ENCODE measurements at places on chromosomes 4 and X. TPM values are rescaled to one million over a fixed set of nuclear protein-coding genes. Genes with fewer than 3 reads are reported as not detected.

The GLRA2 gene
- total RNA-seq = not detected

The HTR2C gene
- total RNA-seq = not detected

DNA sequence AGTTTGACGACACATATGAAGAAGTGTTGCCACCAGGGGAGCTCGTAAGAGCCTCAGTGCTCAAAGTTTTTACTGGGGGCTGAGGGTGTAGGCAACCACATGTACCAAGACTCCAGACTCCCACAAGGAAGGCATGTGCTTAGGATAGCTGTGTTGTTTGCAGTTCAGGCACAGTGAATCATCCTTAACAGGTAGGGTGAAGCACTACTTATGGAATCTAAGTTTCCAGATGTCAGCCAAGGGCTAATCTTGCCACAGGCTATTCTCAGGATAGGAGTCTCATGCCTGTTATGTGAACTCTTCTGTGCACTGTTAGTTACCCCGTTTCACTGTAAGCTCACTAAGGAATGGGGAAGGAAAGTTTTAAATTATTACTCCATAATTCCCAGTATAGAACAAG, 202.6 kb downstream of the TMA16 start:
- DNase-seq = no peak

GRCh38 chr4:78218260-78218659, 161.1 kb downstream of the FRAS1 start:
- DNase-seq = no peak

- no peak for DNase-seq
Observed at GRCh38 chr4:2750719-2751605, 5.2 kb downstream of the TNIP2 start.

The ARHGAP36 gene
- total RNA-seq = not detected

DNA sequence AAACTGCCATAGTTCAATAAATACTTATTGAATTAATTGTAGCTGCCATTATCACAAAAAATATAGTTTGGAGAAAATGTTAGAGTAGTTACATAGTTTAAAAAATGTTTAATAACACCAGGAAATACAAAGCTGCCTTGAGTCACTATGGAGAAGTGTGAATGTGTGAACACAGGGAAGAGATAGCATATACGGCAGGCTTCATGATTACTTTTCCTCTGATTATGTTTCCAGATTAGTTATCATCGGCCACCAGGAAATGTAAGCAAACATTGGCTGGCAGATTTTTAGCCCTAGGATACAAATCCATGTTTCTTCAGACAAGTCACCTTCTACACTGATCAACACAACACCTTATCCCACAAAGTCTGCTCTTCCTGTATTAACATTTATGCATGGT, 4.4 kb downstream of the PRDM5 start:
- no peak for DNase-seq

DNA sequence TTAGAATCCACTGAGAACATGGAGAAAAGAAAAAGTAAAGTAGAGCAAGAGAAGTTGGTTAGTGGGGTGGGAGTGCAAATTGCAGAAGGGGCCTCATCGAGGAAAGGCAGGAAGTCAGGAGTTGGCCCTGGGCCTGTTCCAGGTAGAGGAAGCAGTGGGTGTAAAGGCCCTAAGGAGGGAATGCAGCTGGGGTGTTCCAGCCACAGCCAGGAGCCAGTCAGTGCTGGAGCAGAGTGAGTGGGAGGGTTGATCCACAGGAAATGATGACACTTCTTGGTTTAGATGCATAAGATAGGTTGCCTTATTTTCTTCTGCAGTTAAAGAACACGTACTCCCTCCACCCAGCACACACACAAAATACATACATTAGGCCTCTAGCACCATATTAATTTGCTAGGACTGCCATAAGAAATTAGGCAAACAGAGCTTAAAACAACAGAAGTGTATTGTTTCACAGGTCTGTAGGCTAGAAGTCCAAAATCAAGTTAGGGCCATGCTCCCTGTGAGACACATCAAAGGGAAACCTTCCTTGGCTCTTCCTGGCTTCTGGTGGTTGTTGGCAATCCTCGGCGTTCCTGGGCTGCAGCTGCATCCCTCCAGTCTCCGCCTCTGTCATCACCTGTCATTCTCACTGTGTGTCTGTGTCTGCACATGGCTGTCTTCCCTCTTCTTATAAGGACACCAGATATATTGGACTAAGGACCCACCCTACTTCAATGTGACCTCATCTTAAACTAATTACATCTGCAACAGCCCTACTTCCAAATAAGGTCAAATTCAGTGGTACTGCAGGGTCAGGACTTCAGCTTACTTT, 205.9 kb downstream of the AASDH start:
- DNase-seq = no peak

DNA sequence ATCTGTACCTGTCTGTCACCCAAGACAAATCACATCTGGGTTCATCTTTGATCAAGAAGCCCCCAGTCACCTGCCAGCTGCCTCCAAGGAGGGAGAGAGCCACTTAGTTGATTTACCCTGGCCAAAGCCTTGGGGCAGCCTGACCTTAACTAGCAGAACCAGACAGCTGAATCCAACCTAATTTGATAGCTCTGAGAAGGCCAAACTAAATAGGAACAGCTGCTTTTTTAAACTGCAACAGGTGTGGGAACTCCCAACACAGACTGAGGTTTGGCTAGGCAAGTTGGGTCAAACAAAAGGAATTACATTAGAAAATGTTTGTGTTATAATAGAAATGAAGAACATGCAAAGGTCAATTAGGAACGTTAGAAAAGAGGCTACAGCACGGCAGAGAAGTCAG, 375.7 kb downstream of the NLGN4X start:
- DNase-seq = no peak

The LRRC66 gene
- total RNA-seq = 0.07 TPM

DNA sequence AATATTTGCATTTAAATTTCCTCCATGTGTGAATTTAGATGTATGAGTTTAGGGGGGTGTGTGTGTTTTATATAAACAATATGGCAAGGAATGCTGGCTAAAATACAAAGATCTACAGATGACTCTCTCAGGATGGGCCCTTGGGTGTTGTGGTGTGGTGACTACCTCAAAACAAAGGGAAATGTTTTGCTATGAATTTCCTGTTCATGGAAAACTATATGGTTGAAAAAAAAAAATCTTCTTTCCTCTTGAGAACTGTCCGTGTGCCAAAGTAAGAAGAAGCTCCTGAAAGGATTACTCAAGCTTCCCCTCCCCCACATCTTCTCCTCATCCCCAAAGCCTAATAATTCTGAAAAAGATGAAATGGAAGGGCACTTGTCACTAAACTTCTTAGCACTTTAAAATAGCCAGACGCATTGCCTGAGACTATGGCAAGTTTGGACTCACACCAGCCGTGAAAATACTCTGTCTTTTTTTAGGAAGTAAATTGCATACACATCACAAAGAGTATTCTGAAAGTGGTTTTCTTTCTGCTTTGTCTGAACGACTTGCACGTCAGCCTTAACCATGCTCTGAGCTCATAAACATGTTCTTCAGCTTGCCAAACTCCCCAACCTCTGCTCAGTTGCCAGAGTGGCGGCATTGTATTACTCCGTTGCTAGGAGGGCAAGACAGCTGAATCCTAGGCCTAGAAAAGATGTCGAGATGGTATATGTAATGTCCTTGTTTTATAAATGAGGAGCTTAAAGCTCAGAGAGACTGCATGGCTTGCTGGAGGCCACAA, 250.4 kb upstream of the JADE1 start:
- no peak for DNase-seq

The SMR3B gene
- total RNA-seq = not detected

GRCh38 chrX:42414057-42414456, 363.9 kb downstream of the PPP1R2C start:
- DNase-seq = no peak

The ODAPH gene
- total RNA-seq = 0.87 TPM

GRCh38 chr4:140116442-140117104, 37.4 kb downstream of the MAML3 start:
- no peak for DNase-seq

- DNase-seq = no peak
Observed at GRCh38 chr4:133136833-133137232, 12.3 kb upstream of the PCDH10 start.

- peak; percentile 61 for DNase-seq
Observed at GRCh38 chr4:111641813-111642579, 503.3 kb upstream of the FAM241A start.

The ADH4 gene
- not detected for total RNA-seq

- no peak for DNase-seq
Observed at GRCh38 chrX:21438792-21439191, 64.6 kb downstream of the CNKSR2 start.

DNA sequence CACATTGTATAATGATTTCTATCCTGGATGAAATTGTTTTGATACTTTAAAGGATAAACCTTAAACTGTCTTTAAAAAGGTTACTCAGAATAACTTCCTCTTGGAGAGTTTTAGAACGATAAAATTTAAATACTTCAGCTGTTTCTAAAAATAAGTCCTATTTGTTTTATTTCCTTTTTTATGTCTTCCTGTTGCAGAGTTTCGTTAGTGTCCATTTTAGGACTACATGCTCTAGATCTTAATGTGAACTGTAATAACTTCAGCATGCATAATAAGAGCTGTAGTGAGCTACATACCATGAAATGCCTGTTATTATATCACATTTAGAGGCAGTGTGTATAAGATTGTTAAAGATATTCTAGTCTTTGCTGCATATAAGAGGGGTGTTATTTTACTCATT, 14.6 kb downstream of the ATP10D start:
- DNase-seq = no peak

- DNase-seq = no peak
Observed at GRCh38 chrX:136647677-136648360, at the start of gene CD40LG. Gene CD40LG, plus strand, starts transcription at chrX:136648158. Its CDS starts 91 bp downstream, at chrX:136648249.

GRCh38 chr4:986879-987623, at the start of gene IDUA:
Gene IDUA, plus strand, starts transcription at chr4:987044. Its CDS starts 41 bp downstream, at chr4:987085.
- DNase-seq = no peak

The NAP1L3 gene
- total RNA-seq = 1.4 TPM

The TMEM156 gene
- 9.1 TPM for total RNA-seq

GRCh38 chrX:19886375-19886774, 1.0 kb downstream of the SH3KBP1 start:
- no peak for DNase-seq

- no peak for DNase-seq
Observed at GRCh38 chr4:64174247-64174882, 234.9 kb downstream of the TECRL start.

The UGT2A1 gene
- not detected for total RNA-seq

GRCh38 chr4:105895583-105896460, 551 bp downstream of the NPNT start:
- no peak for DNase-seq

- DNase-seq = no peak
Observed at GRCh38 chr4:61918987-61919386, 718.9 kb downstream of the ADGRL3 start.

- no peak for DNase-seq
Observed at GRCh38 chr4:160326110-160326509, 1223.2 kb downstream of the RAPGEF2 start.

DNA sequence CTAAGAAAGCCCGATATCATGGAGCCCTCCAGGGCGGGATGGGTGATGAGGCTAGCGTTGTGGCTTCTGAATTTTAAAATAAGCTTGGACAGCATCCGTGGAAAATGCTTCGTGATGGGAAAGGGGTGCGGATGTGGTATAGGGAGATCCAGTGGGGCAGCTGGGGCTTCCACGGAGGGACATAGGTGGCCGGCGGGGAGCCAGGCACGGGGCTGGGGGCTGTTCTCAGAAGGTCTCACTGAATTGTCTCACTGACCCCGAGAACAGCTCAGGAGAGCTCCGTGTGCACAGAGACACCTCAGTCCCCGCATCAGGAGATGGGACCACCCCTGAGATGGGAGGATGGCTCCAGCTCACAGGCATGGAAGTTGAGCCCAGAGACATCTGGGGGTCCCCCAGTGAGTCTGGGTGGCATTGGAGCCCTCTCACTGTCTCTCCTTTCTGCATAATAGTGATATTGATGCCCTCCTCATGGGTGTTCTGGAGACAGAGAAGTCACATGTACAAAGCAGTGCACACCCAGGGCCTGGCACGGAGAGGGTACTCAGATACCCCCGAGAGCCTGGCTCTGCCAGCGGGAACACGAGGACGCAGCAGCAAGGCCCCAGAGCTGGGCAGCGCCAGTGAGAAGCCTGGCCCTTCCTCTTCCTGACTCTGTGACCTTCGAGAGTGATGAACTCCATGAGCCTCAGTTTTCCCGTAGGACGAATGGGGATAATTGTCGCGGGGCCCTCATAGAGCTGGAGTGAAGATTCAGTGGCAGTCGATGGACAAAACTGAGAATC, 70.6 kb upstream of the PSAPL1 start:
- no peak for DNase-seq

DNA sequence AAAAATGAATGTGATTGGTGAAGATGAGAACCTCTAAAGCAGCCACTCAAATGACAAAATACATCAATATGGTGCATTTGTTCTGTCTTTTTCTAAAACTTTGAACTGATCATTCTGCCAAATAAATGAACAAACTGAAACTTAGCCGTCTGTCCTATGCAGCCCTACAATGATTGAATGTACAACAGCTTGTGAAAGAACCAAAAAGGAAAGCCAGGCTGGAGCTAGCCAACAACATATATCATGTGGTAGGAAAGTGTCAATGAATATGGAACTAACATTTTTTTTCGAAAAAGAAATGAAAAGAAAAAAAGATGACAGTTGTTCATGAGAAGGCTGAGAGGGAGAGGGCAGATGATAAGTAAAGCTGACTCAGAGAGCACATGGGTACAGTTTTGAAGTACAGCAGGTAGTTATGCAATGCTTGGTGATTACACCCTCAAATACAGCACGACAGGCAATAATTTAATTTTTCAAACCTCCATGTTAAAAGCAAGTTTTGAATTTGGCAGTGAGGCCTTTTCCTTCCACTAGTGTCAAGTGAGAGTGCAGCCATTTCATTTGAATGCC, 21.2 kb upstream of the SLC7A11 start:
- DNase-seq = no peak

DNA sequence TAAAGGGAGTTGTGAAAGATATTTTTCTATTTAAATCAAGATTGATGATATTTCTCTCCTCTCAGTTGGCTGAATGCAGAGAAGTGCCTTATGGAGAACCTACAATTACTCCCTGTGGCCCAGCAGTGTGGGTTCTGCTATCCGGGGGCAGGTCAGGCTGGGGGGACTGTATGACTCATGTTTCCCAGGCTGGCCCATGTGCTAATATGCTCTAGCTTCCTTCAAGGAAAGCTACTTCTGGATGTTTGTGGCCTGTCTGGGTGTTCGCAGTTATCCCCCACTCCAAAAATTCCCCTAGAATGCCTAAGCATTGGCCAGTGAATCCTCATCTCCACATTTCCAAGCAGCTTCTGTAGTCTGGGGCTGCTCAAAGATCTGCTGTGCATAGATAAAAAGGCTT, 58.9 kb upstream of the SPP1 start:
- DNase-seq = no peak

DNA sequence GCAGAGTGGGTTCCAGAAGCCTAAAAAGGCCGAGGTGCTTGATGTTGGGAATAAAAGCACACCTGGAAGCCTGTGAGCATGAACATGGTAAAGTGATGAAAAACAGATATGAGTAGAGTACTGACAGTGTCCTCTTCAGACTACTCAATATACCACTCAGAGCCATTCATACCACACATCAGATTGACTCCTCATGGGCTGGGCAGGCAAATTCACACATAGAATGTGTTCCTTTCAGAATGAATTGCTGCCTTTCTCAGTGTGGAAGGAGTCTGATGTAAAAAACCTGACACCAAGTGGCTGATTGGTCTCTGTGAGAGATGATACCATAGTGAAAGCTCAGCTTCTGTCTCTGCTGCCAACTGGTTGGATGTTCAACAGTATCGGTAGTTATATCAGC, 442.7 kb downstream of the RAPGEF2 start:
- no peak for DNase-seq

The EGFL6 gene
- total RNA-seq = not detected

GRCh38 chr4:184282895-184283654, 65.4 kb upstream of the ENPP6 start:
- no peak for DNase-seq

The PABPC5 gene
- 1.3 TPM for total RNA-seq

All from epithelial cell of proximal tubule (primary cell).